ENCODE measurements at places on chromosomes 3 and 15.

DNA sequence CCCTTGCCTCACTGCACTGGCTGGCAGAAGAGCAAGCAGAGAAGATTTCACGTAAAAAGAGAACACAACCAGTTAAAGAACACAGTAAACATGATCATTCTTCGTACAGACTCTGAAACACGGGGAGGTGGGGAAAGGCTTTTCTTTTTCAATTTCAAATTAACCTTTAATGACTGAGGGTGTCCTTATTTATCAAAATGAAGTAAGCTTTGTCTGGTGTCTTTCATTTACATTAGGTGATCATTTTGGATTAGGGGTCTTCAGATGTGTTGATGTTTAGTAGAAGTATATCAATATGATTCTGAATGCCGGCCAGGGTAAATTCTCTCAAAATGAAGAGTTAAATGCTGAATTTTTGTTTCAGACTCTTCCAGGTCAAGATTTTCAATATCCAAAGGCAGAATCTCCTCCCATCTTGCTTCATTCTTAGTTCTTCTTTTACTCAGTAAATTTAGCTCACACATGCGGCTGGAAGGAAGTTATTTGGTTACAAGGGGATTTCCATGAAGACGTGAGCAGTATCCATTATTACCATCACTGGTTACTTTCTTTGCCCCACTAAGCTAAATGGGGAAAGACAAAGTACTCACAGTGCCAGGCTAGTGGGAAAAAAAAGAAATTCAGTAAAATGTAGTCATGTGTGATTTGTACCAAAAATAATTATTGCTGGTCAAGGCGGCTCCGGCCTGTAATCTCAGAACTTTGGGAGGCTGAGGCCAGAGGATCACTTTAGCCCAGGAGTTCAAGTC lies 272.2 kb upstream of the NR2F2 start:
- no peak for DNase-seq

DNA sequence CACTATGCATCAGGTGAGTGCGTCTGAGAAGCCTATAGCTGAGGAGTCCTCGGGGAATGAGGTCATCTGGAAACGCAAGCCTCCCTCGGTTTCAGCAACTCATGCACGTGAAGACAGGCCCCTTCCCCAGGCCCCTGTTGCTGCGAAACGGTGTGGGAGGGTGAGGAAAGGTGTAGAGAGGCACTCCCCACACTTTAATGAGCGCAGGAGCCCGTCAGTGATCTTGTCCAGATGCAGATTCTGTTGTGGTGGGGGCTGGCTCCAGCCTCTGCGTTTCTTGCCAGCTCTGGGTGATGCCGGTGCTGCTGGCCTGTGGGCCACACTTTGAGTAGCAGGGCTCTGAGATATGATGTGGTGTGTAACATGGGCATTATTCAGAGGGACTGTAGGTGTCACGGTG lies 38.6 kb upstream of the LACTB start:
- DNase-seq, result no peak

DNA sequence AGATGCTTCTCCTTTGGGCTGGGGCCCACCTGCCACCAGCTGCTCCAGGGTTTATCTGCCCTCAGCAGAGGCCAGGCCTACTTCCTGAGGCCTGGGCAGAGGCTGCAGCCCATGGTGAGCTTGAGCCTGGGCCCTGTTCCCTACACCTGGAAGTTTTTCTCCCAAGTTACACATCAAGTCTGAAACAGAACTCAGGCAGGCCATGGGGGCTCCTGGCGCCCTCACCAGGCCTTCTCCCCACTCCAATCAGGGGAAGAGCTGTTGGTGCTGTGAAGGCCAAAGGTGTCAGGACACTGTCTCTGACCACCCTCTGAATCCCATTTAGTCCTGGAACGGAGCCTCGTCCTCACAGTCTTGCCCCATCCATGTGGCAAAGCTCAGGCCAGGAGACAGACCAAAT lies 7.3 kb downstream of the VWA5B2 start:
- no peak for DNase-seq

DNA sequence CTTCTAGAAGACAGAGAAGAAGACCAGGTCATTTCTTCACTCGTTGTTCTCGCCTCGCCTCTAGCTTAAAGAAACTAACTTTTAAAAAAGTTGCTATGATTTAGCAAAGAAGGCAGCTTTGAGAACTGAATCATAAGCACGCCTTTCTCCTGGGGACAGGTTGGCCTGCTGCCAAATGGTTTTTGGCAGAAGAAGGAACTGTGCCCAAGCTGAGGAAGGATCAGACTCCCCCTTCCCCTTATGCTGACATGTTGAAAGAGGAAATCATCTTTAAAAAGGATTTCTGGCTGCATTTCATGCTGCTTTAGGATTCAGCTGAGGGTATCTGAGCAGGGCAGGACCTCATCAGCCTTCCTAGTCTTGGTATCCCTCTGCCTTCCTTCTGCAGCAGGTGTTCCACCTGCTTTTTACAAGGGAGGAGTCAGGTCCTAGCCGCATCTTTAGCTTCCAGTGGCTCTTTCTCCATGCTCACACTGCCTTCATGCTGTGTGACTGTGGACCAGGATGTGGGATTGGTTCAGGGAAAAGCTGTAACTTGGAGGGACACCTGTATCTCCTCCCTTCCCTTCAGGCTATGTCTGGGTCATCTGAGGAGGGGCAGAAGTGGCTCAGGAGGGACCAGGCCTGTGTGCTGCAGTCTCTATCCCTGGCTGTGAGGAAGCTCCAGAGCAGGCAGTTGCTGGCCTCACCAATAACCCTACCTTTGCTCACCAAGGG lies 34.1 kb upstream of the HACD2 start:
- peak; percentile 38 for DNase-seq

DNA sequence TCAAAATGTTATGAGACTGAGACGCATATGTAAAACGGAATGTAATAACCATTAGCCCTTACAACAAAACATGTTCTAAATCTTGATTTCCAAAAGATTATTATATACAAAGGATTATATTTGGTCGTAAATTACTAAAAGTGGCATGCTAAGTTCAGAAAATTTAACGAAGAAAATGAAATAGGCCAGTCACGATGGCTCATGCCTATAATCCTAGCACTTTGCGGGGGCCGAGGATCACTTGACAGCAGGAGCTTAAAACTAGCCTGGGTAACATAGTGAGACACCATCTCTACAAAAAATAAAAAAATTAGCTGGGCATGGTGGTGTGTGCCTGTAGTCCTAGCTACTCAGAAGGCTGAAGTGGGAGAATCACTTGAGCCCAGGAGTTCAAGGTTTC lies 29.0 kb downstream of the ACAD11 start:
- no peak for DNase-seq

DNA sequence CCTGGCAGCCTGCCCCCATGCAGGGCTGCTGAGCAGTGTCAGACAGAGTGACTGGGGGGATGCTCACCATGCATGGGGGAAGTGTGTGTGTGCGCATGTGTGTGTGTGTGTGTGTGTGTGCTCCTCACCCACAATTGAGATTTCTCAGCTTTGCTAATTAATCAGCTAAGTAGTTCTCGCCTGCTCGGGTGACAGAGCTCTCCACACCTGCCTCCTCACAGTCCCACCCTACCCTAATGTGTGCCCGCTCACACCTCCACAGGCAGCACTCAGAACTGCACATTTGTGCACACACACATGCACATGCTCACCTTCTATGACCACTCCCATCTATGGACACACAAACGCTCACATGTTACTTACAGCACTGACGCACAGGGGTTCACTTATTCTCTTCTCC lies 37.3 kb downstream of the CACNA2D2 start:
- no peak for DNase-seq

DNA sequence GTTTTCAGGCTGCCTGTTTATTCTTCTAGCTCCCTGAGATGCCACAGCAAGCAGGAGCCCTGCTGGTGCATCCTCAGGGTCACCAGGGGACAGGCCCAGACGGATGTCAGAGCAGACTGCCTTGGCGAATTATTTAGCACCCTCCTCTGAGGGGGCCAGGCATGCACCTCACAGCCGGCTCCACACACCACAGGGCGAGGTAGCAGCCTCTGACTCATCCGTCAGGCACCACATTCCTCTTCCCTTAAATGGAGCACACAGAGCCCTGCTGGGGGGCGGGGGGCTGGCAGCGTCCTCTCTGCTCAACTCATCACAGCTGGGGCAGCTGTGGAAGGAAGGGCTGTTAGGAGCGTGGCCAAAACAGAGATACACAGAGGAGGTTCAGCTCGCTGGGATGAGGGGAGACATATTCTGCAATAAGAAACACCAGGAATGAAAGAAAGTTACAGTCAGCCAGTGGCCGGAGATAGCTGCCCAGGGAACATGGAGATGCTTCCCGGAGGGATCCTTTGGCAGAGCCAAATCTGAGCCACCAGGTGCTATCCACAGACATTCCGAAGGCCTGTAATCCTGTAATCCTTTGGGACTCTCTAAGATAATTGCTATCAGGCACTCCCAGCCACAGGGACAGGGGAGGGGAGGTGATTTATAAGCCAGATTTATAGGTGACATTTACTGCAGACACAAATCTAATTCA lies 13.9 kb upstream of the PRICKLE2 start:
- peak; percentile 65 for DNase-seq

DNA sequence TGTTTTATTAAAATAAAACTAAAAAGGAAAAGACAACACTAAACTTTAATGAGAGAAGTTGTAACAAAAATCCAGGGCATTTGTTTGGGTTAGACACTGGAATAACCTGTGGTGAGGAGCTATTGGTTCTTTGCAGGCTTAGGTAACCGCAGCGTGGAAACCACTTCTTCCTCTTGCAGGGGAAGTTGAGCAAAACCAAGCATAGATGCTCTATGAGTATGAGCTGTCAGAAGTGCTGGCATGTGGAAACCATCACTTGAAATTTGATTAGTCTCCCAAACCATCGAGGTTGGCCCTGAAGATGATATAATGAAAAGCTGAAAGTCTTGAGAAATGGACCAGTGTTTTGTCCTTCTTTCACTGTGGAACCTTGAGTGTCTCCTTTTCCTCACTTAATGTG lies 127.1 kb upstream of the RBMS3 start:
- DNase-seq, result no peak

- no peak for DNase-seq
These were observed 21.4 kb upstream of the ZBED2 start for GRCh38 chr3:111616417-111617105.

GRCh38 chr15:51380999-51381806 lies 39.7 kb downstream of the GLDN start:
- peak; percentile 4 for DNase-seq

- DNase-seq, result no peak
These were observed 507 bp upstream of the JMJD7 start for GRCh38 chr15:41827290-41827879.

- DNase-seq, result no peak
These were observed 101.0 kb upstream of the CCDC80 start for GRCh38 chr3:112741983-112742382.

GRCh38 chr15:53038655-53038941 lies 248.5 kb upstream of the ONECUT1 start:
- no peak for DNase-seq

DNA sequence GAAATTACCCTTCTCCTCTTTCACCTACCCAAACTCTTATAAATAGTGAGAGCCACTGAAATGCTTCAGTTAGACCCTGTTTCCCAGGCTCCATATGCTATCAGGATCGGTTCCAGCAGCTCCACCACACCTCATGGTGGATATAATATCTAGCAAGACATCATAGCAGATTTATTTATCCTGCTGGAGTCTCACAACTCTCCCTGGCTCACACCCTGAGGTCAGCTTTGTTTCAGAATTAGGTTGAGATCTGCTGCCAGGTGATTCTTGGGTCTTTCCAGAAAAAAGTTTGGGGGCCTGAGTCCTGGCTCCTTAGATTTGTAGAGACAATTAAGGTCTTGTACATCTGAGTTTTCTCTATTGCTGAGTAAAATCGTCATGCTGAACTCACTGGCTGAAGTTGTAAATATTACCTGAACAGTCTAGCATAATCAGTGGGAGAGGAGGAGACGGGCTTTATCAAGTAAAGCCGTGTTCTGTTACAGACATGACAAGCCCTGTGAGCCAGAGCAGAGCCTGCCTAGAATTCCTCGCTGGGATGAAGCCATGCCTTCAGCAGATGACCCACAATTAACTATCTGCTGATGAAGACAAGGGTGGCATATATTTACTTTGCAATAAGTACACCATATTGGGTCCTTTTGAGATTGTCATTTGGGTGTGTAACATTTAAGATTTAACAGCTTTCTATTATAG lies 131.6 kb downstream of the STAC start:
- DNase-seq, result no peak

DNA sequence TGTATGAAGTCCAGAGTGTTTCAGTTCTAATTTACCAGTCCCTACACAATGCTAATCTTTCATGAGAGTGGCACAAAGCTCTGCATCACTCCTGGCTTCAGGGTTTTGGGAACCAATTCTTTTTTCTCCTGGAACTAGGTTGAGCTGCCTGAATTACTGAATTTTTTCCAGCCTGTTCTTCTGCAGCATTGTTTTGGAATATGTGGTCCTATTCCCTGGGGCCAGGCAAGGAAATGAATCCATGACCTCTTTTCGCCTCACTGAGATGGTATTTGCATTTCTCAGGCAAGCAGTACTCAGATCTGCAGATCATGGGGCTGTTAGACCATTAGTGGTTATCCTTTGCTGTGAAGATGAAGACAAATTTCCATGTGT lies 25.6 kb upstream of the GPR171 start:
- DNase-seq, result no peak

GRCh38 chr3:196440041-196440537 lies 7.9 kb upstream of the UBXN7 start:
- DNase-seq, result no peak

DNA sequence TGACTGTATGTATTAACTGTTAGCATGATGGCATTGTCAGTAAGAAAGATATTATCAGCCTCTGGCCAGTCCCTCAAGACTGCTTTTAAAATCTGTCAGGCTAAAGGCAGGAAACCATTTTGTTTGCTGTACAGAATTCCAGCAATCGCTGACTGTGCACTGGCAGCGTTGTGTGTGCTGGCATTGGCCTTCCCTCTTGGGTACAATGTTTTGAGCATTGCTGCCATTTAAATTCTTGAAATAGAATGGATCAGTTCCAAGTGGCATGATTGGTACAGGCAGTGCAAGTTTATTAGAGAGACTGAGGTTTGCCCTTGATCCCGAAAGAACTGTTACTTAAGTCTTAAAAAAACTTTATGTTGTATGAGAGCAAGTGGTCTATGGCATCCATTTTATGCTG lies 788.7 kb downstream of the OTOL1 start:
- no peak for DNase-seq

DNA sequence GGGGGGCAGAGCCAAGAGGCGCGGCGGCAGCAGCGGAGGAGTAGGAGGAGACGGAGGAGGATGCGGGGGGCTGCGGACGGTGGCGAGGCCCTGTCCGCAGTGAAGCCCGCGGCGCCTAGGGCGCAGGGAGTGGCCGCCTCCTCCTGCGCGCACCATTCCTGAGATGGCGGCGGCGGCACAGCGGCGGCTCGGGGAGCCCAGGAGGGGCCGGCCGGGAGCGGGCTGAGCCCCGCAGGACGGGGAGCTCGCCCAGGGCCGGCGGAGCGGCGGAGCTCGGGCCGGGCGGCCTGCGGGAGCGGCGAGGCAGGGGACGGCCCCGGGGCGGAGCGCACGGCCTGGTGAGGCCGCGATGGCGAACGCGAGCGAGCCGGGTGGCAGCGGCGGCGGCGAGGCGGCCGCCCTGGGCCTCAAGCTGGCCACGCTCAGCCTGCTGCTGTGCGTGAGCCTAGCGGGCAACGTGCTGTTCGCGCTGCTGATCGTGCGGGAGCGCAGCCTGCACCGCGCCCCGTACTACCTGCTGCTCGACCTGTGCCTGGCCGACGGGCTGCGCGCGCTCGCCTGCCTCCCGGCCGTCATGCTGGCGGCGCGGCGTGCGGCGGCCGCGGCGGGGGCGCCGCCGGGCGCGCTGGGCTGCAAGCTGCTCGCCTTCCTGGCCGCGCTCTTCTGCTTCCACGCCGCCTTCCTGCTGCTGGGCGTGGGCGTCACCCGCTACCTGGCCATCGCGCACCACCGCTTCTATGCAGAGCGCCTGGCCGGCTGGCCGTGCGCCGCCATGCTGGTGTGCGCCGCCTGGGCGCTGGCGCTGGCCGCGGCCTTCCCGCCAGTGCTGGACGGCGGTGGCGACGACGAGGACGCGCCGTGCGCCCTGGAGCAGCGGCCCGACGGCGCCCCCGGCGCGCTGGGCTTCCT lies at the start of gene GPR27:
Gene GPR27 (plus strand): TSS at position 155 of the 909 bp plus-strand sequence. CDS start 195 bp downstream, at position 350.
- DNase-seq, result no peak

All from NCI-H1694 (cell line).